ENCODE measurements at places on chromosomes 7 and 10.

DNA sequence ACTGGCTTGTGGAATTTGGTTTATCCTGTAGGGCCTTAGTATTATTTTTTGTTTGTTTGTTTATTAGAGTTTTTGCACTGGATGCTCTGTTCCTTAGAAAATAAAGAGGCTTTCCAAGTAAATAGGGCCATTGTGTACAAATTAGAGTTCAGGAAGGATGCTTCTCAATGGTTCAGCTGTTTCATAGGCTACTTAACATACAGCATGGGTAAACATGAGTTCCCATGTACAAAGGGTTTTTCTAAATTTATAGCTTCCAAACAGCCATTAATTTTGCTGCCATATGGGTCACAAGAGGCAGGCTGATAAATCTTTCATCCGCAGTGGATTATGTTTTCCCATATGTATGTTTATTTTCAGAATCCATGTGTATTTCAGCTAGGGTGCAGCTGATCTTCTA, 121.6 kb upstream of the WDR11 start:
- no peak for DNase-seq

GRCh38 chr7:32142649-32143048, 72.4 kb upstream of the PDE1C start:
- DNase-seq, result no peak

- no peak for DNase-seq
Measured at GRCh38 chr10:93081834-93082233, 8.1 kb downstream of the CYP26A1 start.

GRCh38 chr10:11164803-11165590, 147.3 kb downstream of the CELF2 start:
- peak; percentile 74 for DNase-seq

All from inflammatory macrophage treated with lipopolysaccharide for 1 hour (primary cell).